ENCODE measurements at places on chromosomes 1 and 21.

DNA sequence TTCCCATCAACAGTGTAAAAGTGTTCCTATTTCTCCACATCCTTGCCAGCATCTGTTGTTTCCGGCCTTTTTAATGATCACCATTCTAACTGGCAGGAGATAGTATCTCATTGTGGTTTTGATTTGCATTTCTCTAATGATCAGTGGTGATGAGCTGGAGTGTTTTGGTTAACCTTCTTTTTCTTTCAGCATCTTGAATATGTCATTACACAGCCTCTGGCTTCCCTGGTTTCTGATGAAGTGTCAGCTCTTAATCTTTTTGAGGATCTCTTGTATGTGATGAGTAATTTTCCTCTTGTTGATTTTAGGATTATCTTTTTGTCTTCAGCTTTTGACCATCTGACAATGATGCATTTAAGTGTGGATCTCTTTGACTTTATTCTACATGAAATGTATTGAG is 133.2 kb upstream of the GRIK3 start:
- DNase-seq: no peak

DNA sequence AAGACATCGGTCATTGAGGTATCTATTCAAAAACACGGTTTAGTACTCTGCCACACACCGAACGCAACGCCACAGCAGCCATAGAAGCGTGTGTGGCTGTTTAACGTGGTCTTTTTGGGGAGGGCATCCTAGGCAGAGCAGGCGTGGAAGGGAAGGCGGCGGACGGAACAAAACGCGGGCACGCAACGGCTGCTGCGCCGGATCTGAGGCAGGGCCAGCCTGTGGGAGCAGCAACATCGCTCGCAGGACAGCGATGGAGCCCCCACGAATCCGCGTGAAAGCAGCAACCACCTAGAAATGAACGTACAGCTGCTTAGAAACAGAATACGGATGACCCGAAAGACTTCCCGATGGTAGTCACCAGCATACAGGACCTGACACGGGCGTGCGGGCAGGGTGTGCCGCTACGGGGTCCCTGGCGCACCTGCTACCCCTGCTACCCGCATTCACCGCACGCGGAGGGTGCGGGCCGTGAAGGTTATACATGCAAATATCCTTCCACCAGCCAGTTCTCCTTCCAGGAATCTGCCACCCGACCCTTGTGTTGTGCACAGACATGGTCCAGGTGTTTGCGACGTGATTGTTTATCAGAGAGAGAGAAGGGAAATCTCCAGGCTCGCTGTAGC is 114.4 kb upstream of the COL6A1 start:
- no peak for DNase-seq

- DNase-seq: no peak
Observed at GRCh38 chr1:25746299-25747045, 53.5 kb upstream of the SELENON start.

GRCh38 chr1:213164561-213164960 is 113.5 kb downstream of the RPS6KC1 start:
- no peak for DNase-seq

DNA sequence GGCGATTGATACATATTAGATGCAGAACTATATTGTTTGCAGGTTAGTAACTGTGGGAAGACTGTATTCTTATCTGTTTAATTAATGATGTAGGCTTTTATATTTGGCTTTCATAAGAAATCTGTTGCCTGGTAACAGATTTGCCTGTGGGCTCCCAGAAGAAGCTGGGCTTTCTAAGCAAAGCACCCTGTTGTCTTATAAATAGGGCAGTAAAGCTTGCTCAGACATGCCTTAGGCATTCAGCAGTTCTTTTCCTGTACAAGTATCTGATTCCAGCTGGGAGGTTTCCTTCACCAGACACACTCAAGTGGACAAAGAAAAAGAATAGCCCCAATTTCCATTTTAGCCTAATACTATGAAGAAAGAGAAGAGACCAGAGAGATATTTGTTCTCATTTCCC is 524.0 kb downstream of the LRRIQ3 start:
- DNase-seq: no peak

DNA sequence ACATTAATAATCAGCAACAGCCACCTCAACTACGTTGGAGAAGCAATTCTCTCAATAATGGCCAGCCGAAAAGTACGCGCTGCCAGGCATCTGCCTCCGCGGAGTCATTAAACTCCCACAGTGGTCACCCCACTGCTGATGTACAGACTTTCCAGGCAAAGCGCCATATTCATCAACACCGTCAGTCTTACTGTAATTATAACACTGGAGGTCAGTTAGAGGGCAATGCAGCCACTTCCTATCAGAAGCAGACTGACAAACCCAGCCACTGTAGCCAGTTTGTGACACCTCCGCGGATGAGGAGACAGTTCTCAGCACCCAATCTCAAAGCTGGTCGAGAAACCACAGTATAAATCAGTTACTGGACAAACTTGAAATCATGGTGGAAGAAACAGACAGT is 93.9 kb downstream of the KIF1B start:
- no peak for DNase-seq

DNA sequence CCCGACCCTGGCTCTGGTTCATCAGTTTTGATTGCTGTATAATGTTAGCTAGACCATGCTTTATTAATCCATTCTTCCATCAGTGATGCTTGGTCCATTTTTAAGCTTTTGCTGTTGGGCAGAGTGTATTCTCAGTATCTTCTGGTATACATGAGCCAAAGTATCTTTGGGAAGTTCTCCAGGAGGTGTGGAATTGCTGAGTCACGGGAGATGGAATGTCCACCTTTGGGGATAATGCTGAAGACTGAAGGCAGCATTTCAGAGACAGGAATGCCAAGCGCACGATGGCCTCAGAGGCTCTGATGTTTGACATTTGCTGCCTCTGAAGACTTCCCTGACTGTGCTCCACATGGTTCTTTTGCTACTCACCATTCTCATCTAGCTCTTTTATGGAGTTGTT is 266.3 kb upstream of the KAZN start:
- no peak for DNase-seq

- DNase-seq: no peak
Observed at GRCh38 chr1:38826262-38826661, 33.3 kb downstream of the RRAGC start.

- DNase-seq: no peak
Observed at GRCh38 chr1:147109041-147109440, 63.2 kb downstream of the PRKAB2 start.

Measured in liver (tissue), 10 donors.